ENCODE measurements at places on chromosomes 4 and X.
A peak's percentile ranks its signal among the peaks of the same experiment; 100 is the strongest.

DNA sequence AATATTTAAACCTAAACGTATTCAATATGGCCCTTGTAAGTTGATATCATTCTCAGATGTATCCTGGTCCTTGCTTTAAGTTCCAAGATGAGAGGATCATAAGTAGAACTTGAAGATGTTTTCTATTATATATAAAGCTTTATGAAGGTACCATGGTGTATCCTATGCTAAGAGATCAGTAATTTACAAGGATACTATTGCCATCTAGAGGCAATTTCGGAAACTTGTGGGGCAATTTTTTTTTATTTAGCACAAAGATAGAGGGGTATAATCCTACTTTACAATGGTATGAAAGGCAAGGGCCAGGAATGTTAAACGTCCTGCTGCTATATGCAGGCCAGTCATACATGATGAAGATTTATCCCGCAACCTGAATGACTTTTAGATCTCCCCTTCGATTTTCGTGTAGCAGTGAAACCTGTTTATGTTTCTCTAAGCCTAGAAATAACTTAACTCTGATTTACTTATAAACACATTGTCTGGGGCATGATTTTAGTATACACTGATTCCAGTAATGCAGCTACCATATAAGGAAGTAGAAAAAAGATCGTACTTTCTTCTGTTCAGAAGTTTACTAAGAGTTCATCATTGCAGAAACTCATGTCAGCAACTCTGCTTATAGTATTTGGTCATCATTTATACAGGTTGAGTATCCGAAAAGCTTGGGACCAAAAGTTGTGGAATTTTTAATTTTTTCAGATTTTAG is 2.6 kb downstream of the SLC25A31 start:
- DNase-seq, result peak; percentile 70

GRCh38 chr4:96742332-96743014 is 902.6 kb downstream of the PDHA2 start:
- no peak for DNase-seq

DNA sequence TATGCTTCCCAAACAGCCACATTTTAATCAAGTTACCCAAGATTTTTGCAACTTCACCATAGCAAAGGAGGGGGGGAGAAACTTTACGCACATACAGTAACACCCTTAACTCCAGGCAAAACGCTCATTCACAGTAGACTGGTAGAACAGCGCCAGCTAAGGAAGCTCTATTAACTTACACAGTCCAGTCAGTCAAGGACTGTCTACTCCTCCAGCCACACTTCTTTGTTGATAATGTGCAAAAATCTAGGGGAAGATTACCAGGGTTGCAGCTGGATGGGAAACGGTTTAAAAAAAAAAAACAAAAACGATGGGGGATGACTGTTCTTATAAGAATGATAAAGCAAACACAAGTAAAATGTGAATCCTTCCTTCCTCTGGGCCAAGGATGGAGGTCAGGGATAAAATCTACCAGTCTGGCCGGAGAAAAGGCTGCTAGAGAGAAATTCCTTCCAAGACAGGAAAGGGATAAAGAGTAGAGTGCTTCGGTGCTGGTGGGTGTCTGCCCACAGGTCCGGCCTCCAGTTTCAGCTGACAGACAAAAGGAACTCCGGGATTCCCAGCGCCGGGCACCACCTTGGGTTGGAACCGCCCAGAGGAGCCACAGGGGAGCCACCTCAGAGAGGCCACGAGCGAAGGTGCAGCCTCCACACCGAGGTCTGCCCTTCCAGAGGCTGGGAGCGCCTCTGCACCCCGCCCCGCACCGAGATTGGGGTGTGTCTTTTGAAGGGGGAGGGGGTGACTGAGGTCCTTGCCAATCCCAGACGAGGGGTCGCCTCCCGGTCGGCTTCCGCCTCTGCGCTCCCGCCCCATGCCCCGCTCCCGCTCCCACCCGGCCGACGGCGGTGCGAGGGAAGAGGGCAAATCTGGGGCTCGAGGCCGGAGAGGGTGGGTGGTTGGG is 811 bp downstream of the ANKRD50 start:
- peak; percentile 69 for DNase-seq

DNA sequence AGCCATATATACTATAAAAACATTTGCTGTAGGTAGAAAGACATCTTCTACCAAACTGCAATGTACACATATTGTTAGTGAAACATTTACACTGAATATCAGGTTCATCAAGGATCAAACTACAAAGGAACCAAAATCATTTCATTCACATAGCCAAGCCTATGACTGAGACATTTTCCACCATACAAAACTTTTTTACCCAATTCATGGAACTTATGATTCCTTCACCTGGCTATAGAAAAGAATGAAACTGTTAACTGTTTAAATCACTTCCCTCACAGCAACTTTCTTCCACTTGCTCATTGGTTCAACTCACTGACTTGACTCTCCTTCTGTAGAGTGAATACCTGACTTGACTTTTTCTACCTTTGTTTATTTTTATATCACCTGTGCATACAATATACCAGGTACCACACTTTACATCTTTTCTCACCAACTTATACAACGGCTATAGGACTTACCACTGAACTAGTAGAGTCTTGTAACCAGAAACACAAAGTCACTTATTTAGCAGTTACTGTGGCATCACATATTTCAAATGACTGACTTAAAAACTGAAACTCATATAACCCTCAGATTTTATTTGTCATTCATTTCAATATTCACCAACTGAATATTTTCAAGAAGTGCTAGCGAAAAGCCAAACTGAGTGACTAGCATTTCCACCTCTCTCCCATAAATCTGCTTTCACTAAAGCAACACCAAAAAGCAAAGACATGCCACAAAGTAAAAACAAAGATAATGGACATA is 30.9 kb downstream of the CAMK2D start:
- DNase-seq, result no peak

GRCh38 chrX:136856551-136856950 is 24.0 kb downstream of the RBMX start:
- peak; percentile 83 for DNase-seq

DNA sequence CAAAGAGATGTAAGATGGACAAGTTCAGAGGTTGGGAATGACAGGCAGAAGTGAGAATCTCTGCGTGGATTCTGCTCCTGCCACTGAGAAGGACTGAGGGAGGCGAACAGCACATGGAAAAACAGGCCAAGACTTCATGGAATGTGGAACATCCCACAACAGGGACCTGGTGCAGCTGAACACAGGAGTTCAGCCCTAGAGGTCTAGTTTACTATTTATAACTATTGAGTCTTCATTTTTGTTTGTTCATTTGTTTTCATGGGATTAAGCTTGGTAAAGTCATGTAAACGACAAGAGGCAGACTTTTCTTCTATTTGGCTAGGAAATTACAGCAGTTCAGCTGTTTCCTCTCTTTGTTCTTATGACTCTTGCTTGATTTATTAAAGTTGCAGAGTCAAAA is 234.5 kb downstream of the MAML3 start:
- DNase-seq, result no peak

- DNase-seq, result peak; percentile 60
These were observed 600.9 kb upstream of the DIPK2B start for GRCh38 chrX:45801554-45801953.

GRCh38 chr4:128818442-128818841 is 8.9 kb downstream of the JADE1 start:
- no peak for DNase-seq

DNA sequence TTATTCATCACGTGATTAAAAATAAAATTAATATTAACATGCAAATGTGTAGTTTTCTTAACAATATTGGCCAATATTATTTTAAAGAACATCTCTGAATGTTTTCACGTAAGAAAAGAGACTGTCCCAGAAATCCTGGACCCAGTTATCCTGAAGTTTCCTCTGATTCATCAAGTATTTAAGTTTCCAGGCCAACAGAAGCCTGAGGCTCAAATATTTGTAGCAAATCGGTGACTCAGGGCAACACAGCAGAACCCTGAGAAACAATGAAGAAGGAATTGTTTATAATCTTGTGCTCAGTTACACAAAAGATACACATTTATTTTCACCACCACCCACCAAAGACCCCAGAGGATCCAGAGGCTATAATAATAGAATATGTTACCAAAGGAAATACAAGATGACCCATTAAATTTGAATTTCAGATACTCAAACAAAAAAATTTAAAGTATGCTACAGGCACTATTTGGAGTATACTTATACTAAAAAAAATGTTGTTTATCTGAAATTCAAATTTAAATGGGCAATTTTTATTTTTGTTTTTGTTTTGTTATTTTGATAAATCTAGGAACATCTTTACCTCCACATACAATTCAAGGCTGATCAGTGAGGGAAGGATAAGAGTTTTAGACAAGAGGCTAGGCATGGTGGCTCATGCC is 33.9 kb upstream of the SLC7A11 start:
- DNase-seq, result no peak

DNA sequence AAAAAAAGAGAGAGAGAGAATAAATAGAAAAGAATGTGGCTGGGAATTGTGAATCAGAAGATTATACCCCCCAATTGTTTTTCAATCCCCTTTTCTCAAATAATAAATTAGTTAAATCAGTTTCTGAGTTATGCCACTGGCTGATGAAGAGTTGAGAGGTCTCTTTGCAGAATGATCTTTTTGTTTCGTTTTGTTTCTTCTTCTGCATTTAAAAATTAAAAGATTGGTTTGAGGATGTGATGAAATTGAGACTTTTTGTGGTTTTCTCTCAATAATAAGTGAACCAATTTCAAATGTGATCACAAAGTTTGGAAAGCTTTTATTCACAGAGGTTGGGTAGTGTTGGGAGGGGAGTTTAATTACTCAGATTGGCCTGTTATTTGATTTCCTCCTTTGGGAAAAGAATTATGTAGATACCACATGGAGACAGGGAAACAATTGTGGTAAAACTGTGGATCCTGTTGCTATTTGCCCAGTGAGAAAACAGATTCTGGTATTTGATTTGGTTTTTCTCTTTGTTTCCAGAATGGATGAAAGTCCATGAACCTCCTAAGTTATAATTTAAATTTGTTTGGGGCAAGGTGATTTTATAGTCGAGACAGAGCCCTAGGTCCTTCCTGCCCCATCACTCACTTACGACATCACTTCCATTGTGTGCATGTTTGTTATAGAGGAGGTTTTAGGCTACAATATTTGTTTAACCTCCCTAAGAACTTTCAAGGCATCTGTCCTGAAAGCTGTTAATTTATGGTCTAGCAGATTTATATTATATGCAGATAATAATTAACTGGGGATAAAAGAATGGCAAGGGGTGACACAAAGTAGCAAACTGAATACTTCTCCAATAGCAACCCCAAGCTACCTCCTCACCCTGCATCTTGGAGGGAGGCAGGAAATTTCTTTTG is 92.0 kb upstream of the BMPR1B start:
- no peak for DNase-seq

DNA sequence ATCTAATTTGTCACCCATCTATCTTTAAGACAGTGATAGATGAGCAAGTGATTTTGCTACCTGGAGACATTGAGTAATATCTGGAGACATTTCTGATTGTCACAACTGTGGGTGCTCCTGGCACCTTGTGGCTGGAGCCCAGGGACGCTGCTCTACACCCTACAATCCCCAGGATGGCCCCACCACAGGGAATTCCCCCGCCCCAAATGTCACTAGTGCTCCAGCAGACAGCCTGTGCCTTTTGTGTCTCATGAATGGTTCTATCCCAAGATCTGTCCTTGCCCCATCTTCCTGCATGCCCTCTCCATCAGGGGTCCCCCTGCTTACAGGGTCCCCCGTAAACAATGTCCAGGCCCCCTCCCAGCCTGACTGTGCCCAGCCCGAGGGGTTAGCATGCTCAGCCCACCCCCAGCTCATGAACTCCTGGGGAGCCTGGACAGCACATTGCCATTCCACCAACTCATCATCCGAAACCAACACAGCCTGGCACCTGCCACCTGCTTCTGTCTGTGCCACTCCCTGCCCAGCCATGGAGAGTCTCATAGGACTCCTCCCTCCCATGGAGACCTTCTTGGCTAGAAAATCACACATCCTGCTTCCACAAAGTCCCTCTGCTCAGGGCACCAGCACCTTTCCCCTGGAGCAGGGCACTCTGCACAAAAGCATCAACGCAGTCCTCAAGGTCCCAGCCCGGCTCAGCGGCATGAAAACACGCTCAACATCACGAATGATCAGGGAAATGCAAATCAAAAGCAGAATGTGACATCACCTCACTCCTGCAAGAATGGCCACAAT is 5.7 kb downstream of the P2RY8 start:
- no peak for DNase-seq

DNA sequence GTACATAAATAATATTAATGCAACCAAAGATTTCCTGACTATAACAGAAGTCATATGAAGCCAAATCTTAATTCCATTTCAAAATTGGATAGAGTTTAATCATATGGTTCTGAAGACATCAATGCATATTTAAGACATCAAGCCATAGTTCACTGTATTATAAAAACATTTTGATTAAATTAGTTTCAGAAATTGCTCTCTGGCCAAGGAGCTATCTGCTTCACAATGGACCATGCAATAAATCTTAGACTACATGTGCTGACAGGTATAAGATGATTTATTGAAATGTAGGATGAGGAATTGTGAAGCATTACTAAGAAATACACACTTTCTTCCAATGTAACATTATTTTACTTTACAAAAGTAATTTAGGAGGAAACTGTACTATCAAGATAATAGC is 81.6 kb downstream of the MID1 start:
- no peak for DNase-seq

GRCh38 chrX:105323928-105324327 is 103.4 kb upstream of the TEX13A start:
- no peak for DNase-seq

DNA sequence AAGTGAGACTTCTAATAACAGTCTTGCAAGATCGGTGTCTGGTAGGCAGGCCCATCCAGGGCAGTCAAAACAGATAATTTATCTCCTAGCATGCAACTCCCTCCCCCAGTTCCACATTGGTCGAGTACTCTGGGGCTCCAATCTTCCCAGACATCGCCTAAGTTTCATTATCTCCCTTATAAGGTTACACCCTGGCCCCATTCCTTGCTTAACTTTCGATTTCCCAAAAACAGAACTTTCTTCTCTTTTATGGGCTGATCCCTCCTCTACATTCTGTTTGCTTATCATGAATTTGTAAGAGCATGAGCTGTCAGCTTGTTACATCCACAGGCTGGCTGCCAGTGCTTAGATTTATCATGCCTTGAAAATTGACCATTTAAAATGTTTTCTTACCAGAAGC is 471.3 kb downstream of the TECRL start:
- no peak for DNase-seq

DNA sequence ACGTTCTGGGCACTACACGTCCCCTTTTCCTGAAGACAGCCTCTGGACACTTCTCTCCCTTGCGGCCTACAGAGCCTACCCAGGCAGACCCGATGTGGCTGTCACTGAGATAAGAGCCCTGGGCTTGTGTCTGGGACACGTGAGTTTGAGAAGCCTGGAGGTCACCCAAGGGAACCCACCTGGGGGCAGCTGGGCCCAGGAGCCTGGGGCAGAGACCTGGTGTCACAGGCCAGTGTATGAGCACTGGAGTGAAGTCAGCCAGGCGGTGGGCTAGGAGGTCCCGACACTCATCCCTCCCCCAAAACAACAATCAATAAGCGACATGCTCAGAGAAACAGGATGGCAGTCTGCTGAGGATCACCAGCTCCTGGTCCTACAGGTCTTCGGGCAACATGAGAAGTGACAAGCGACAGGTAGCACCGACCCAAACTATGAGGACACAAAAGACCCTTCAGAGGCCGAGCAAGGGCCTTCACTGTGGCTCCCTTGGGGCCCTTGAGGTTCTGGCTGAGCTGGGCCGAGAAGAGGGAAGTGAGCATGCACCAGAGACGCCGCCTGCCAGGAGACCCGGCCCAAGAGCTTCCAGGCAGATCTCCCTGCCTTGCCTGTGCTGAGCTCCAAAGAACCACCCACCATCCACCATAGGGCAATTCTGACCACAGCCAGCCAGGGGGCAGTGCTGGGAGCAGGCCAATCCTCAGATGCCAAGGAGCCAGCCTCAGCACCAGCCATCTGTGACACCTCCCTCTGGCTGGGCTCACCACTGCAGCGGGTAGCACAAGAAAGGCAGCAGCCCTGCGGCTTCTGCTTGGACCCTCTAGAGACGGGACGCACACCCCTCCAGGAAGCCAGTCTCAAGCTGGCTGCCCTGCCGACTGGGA is 11.0 kb upstream of the DUSP9 start:
- peak; percentile 81 for DNase-seq
